Right ventricle myocardium inferior (tissue), 1 donor: ENCODE measurements at places on chromosomes 3 and 15. TPM values are rescaled to one million over a fixed set of nuclear protein-coding genes. Genes with fewer than 3 reads are reported as not detected.
A peak's percentile ranks its signal among the peaks of the same experiment; 100 is the strongest.

GRCh38 chr15:77454951-77455350 is 34.3 kb downstream of the HMG20A start:
- no peak for DNase-seq

DNA sequence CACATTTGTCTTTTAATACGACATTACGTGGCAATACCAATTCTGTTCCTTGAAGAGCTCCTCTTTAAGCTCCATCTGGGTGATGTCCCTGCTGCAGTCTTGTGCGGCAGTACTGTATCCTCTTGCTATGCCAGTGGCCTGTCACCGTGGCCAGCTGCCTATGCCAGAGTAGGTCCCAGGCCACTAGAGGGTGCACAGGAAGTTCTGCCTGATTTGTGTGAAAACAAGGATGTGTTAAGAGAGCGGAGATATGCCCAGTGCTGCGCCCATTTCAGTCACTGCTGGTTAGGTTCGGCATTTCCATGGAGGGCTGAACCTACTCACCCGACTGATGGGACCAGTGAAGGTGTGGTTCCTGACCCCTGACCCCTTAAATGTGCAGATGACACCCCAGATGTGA is 25.2 kb downstream of the NIPA1 start:
- peak; percentile 58 for DNase-seq

- no peak for DNase-seq
These were observed 80.1 kb downstream of the SRGAP3 start for GRCh38 chr3:9169326-9169725.

DNA sequence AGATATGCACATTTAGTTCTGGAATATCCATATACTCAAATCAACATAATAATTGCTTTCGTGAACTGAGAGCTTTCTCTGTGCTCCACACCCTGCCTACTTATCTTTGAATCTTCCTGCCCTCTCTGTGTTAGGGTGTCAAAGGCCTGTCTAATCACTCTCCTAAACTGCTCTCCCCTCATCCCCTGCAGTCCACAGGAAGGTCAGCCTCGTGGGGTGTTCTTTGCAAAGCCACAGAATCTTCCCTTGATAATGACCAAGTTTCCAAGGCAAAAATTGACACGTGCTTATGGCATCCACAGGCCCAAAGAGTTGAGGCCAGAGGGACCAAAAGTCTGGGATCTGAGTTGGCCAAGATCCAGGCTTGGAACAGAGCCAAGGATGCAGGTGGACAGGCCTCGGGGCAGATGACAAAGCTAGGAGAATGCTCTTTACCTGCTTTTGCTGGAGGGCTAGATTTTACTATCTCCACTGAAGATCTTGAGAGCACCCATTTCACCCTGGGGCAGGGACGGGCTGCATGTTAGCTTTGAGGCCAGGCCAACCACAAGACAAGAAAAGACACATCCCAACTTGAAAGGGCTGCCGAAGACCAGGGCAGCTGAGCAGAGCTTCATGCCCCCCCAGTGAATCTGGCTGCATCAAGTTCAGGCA is 20.4 kb downstream of the BHLHE40 start:
- no peak for DNase-seq

DNA sequence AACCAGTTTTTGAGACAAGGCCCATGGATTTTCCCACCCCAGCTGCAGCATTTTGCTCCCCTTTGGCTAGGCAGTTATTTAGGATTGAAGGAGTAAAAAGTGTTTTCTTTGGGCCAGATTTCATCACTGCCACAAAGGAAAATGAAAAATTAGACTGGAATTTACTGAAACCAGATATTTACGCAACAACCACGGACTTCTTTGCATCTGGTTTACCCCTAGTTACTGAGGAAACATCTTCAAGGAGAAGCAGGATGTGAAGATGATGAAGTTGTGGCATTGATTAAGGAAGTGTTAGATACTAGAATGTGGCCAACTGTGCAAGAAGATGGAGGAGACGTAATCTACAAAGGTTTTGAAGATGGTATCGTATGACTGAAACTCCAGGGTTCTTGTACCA is 165.2 kb upstream of the MYRIP start:
- no peak for DNase-seq

- no peak for DNase-seq
These were observed 31.8 kb downstream of the LPP start for GRCh38 chr3:188185717-188186251.

- DNase-seq: no peak
These were observed 73.5 kb upstream of the SCN5A start for GRCh38 chr3:38722781-38723568.

DNA sequence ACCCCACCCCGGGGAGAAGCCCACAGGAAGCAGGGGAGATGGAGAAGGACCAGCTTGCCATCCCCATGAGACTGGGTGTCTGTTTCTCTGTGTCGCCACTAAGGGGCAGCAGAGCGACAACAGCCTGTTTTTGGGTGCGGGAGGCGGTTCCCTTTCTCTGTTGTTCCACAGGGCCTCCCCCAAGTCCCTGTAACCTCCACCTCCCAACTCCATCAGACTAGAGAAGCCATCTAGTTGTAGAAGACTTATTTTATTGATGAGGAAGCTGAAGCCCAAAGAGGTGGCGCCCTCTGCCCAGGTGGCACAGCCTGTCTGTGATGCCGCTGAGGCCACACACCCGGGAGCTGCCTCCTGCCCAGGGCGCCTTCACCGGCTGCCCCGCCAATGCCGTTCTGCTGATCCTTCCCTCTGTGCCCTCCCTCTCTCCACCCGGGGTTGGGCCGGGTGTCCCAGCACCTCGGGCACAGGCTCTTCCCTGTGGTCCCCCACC is 3.9 kb upstream of the CCDC9B start:
- no peak for DNase-seq

Gene FAIM
- total RNA-seq: 3.7 TPM

Gene CYP1A2
- not detected for total RNA-seq

Gene PTH1R
- total RNA-seq: 12.7 TPM
